ENCODE measurements at places on chromosomes 4 and X.

- peak; percentile 72 for DNase-seq
These were observed 495.6 kb downstream of the BCOR start for GRCh38 chrX:39602195-39602594.

DNA sequence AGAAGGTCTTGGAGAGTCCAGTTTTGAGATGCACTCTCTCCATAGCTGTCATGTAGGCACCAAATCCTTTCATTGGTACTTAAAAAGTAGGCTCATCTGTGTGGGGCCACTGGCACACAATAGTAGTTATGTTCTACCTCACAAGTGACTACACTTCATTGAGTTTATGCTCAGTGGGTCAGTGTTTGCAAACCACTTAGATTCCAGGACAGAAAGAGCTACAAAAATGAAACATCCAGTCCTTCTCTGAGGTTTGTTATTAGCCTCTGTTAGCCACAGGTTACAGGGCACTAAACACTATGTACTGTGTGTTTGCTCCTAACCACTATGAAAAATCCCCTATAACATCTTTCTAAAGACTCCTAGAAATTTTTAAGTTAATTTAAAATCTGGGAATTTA, 13.8 kb downstream of the RAB28 start:
- DNase-seq = no peak

- DNase-seq = no peak
These were observed 4.0 kb downstream of the LDB2 start for GRCh38 chr4:16894406-16894805.

- DNase-seq = no peak
These were observed 125.0 kb downstream of the PPP3CA start for GRCh38 chr4:101222156-101222845.

DNA sequence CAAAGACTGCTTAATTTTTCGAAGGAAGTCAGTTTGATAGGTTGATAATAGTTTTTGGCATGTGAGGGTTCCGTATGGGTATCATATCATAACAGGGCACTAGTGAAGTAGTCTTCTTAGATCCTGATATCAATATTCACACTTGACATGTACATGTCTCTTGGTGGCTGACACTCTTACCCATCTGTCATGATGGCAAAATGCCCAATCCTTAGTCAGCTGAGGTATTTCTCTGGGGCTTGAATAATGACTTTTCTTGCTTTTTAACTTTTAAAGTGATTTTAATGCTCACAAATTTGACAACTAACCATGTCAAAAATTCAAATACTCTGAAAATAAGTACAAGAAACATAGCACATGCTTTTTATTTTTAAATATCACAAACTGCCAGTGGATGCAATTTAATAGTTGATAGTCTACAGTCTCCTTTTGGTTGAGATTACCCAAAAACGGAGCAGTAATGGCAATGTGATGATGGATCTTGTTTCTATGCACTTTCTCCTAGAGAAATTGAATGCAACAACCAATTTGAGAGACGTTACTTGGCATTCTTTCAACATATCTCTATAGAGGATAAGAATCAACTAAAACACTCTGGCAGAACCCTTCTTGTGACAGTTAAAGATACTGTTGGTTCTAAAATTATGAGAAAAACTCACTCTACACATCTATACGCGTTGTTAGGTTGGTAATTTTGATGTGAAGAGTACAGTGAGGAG, 552.9 kb upstream of the PABPC4L start:
- peak; percentile 41 for DNase-seq

DNA sequence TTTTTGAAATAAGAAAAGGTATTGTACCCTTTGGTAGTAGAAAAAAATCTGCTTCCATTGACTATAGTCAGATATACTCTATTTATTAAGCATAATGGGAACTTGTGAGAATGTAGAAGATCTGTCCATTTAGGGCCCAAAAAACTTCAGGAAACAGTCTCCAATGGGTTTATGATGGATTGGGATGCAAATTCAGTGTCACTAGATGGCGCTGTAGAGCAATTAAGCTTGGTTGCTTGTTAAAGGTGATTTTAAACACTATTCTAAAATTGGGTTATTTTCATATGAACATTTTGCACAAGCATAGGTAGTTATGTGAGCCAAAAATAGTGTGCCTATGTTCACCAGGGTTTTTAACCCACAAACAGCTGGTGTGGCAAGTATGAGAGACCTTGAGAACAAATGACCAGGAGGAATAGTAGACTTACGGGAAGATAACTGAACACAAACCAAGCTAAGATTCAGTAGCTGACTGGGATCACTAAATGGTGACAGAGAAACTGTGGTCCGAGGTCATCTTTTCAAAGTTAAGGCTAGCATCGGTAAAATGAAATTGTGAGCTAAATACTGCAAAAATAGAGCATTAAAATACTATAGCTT, 80.3 kb upstream of the LSM6 start:
- DNase-seq = peak; percentile 65

DNA sequence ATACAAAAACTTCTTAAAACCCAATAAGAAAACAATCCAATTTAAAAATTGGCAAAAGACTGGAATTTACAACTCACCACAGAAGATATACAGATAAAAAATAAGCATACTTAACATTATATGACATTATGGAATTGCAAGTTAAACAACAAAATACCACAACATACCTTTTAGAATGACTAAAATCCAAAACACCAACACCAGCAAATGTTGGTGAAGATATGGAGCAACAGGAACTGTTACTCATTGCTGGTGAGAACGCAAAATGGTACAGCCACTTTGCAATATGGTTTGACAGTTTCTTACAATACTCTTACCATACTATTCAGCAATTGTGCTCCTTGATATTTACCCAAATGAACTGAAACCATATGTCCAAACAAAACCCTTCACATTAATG, 112.4 kb downstream of the ADGRL3 start:
- DNase-seq = no peak

DNA sequence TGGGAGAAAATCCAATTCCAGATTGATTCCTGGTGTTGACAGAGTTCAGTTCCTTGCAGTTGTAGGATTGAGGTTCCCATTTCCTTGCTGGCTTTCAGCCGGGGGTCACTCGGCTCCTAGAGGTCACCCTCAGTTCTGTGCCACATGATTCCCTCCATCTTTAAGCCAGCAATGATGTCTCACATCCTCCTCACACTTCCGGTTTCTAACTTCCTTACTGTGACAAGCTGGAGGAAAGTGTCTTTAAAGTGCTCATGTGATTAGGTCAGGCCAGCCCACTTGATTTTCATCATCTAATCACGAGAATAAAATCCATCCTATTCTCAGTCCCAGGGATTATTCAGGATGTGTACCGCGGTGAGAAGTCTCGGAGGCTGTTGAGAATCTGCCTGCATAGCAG, 19.4 kb upstream of the SMIM31 start:
- DNase-seq = peak; percentile 22

- DNase-seq = peak; percentile 87
These were observed 14.6 kb downstream of the RAB9B start for GRCh38 chrX:103817502-103817901.

DNA sequence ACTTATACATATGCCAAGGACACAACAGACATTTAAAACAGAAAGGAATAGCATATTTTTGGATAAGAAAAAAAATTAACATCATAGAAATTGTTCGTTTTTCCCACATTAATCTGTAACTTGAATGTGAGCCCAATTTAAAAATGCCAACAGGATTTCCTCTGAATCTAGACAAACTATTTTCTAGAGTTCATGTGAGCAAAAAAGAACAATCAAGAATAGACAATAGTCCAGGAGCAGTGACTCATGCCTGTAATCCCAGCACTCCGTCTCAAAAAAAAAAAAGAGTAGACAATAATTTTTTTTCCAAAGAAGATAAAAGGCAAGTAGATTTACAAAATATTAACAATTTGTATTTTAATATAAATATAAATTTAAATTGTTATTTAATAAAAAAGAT, 73.7 kb upstream of the DUSP21 start:
- no peak for DNase-seq

DNA sequence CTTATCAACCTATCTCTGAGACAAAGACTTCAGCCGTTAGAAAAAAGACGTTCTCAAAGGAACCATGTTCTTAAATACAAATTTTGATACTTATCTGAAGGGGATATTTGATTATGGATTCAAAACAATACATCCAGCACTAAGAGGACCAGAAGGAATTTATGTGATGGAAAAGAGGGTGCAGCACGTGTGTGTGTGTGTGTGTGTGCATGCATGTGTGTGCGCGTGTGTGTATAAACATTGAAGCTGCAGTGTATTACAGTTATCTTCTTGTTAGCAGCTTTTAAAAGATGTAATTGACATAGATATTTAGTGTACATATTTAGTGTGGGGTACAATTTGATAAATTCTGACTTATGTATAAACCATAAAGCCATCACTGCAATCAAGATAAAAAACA, 44.9 kb downstream of the ANK2 start:
- no peak for DNase-seq

GRCh38 chr4:140621161-140621560, 52.4 kb upstream of the UCP1 start:
- DNase-seq = no peak

- DNase-seq = peak; percentile 12
These were observed 1454.1 kb downstream of the PCDH19 start for GRCh38 chrX:98956014-98956413.

GRCh38 chr4:25235401-25235800, 1.6 kb downstream of the PI4K2B start:
- no peak for DNase-seq

GRCh38 chrX:83145876-83146275, 362.2 kb upstream of the POU3F4 start:
- no peak for DNase-seq

GRCh38 chr4:10046471-10046870, 25.2 kb upstream of the SLC2A9 start:
- DNase-seq = peak; percentile 6

- DNase-seq = no peak
These were observed 54.3 kb downstream of the CHRDL1 start for GRCh38 chrX:110741213-110741796.

- DNase-seq = no peak
These were observed 521.9 kb downstream of the FAT4 start for GRCh38 chr4:125836597-125837195.

- DNase-seq = peak; percentile 63
These were observed 5.8 kb upstream of the TET2 start for GRCh38 chr4:105140684-105141490.

GRCh38 chrX:102959471-102959870, 22.4 kb downstream of the RAB40AL start:
- DNase-seq = no peak

- no peak for DNase-seq
These were observed 58.9 kb upstream of the PGM2 start for GRCh38 chr4:37767546-37767945.

GRCh38 chr4:114312338-114312737, 286.3 kb upstream of the UGT8 start:
- DNase-seq = no peak

GRCh38 chr4:173535165-173535902, 5.3 kb upstream of the HAND2 start:
- DNase-seq = no peak

GRCh38 chr4:83605744-83606172, 69.8 kb downstream of the GPAT3 start:
- DNase-seq = no peak

DNA sequence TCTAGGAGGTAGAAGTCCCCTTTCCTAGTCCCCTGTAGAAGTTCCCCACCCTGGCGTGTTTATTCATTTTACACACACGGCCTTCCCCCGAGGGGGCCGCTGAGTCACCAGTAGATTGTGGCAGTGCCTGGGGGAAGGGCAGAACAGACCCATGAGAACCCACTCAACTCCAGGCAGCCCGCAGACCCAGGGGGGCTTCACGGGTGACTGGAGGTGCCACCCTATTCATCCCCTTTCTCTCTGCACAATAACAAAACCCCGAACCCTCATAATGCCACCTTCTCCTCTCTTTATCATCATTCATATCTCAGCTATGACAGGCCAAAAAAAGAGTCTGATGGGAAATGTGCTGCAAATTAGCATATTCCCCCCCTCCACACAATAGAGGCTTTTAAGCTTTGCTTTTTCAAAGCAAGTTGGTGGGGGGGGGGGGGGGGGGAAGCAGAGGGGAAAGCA, 20.4 kb upstream of the GPM6B start:
- no peak for DNase-seq

DNA sequence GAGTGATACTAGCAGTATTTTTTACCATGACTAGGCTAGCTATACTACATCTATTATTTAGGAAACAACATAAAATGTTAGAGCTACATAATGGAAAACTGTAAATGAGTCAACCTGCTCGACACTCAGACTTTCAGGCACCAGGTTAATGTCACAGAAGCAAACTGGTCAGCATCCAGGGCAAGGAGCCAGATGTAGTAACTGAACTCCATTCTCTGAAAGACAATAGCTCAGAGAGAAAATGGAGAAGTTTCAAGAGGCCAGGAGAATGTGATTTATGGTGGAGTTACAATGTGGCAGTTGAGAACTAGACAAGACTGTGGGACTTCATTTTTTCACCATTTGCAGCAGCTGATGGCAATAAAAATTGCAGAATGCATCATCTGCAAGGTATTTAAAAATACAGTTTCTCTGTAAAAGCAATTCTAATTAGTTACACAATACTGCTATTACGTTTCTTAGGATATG, 342.7 kb upstream of the PABPC4L start:
- no peak for DNase-seq

GRCh38 chr4:7238300-7238960, 46.1 kb downstream of the SORCS2 start:
- DNase-seq = peak; percentile 32

GRCh38 chr4:46388857-46389256, 1.1 kb downstream of the GABRA2 start:
- no peak for DNase-seq

DNA sequence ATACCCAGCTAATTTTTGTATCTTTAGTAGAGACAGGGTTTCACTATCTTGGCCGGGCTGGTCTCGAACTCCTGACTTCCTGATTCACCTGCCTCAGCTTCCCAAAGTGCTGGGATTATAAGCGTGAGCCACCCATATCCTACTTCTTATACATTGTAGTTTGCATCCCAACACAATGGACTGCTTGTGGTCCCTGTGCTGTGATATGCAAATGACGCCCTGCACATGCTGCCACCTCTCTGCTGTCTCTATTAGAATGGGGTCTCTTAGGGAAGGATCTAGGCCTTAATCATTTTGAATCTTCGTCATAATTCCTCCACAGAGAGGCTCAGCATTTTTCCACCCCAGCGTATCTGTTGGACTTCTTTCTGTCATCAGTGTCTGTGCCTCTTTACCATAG, 595.9 kb downstream of the ADGRL3 start:
- no peak for DNase-seq

DNA sequence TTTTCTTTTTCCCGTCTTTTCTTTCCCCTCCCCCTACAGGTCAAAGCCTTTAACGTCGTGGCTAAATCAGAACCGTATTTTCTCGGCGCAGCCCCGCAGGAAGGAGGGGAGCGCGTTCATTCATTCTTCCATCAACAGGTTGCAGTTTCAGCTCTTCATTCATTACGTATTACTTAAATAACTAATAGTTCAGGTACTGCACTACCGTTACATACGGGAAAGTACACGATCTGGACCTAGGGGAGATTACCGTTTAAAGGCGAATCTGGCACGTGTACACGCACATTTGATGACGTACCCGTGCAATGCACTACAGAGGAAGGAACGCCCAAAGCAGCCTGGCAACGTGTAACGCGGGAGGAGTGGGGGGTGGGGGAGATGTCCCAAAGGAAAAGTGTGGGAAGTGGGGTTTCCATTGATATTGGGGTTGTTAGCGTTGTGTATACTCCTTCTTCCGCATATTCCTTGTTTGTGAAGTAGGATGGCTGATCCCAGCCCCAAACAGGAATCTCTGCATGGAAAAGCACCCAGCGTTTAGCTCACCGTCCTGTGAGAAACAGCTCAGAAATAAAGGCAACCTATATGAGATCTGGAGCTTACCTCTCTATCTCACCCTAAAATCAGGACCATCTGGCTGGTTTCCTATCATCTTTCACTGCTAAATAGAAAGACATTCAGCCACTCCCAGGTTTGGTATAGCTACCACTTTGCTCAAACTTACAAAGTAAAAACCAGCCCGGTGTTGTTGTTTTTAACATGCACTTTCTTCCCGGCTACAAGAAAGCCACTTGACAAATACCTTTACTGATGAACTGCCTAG, 585 bp upstream of the SEC24D start:
- DNase-seq = peak; percentile 62

Data from NCI-H82 (cell line).